ENCODE measurements at places on chromosomes 4 and X. TPM values are rescaled to one million over a fixed set of nuclear protein-coding genes. Genes with fewer than 3 reads are reported as not detected.

- DNase-seq: no peak
Observed at GRCh38 chr4:2858451-2859217, 15.0 kb downstream of the ADD1 start.

- DNase-seq: no peak
Observed at GRCh38 chr4:13203101-13203500, 281.0 kb downstream of the RAB28 start.

GRCh38 chrX:17104433-17104832, 158.0 kb downstream of the REPS2 start:
- no peak for DNase-seq

The SPARCL1 gene
- not detected for total RNA-seq

- DNase-seq: no peak
Observed at GRCh38 chr4:7394681-7395451, 39.9 kb downstream of the PSAPL1 start.

The EXOC1L gene
- not detected for total RNA-seq

- DNase-seq: no peak
Observed at GRCh38 chr4:476501-476900, 22.5 kb downstream of the ZNF721 start.

GRCh38 chrX:40671126-40671525, 23.8 kb upstream of the CXorf38 start:
- no peak for DNase-seq

DNA sequence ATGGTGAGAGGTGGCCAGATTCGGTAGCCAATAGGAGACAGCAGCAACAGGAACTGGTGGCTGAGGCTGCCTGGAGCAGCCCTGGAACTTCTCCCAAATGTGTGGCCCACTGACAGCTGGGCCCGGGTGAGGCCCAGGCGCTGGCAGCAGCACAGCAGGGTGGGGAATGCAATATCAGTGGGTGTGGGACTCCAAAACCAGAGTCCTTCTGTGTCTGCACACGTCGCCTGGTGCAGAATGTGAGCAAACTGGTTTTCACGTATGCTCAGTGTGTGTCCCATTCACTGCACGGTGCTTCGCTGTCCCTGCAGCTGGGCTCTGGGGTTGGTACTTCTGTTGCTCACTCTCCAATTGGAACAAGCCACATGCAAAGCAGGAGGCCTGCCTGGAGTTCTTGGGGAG, 14.4 kb upstream of the CENPU start:
- DNase-seq: no peak

The RAB39B gene
- 8.0 TPM for total RNA-seq

The NLGN3 gene
- 0.98 TPM for total RNA-seq

DNA sequence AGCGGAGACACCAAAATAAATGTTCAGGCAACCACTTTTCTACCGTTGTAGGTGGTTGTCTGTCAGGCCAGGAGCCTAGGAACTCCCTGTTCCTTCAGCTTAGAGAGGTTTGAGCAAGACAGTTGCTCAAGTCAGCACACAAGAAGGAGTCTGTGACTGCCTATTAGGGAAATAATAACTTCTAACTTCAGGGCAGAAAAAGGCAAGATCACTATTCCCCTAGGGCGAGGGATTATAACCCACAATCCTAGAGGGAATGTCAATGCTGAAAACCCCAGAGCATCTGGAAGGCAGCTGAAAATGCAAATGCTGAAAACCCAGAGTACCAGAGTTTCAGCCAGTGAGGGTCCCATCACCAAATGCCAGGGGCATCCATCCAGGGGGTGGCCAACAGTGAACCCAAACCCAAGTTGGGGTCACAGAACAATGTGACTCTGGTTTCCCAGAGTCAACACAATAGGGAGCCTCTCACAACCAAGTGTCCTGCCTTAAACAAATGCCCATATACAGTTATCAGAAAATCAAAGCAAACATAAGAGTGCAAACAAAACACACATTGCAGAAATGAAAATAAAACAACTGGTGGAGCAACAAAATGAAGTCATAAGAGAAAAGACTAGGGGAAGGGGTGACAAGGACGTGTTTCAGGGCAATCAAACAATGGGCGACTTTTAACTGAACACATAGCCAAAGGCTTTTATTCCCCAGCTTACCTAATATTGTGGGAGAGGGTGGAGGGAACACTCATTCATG, 27.6 kb downstream of the MORF4L2 start:
- DNase-seq: no peak

The HSFX4 gene
- total RNA-seq: not detected

The DGKK gene
- total RNA-seq: not detected
